Fibroblast of skin of right quadriceps (primary cell): ENCODE measurements at places on chromosomes 2 and 18.

GRCh38 chr2:98479959-98480524 is 35.4 kb downstream of the INPP4A start:
- DNase-seq: peak; percentile 68

- peak; percentile 32 for DNase-seq
Observed at GRCh38 chr2:136248242-136248641, 130.3 kb upstream of the CXCR4 start.

GRCh38 chr2:72896446-72896845 is 9.2 kb downstream of the SPR start:
- peak; percentile 54 for DNase-seq

DNA sequence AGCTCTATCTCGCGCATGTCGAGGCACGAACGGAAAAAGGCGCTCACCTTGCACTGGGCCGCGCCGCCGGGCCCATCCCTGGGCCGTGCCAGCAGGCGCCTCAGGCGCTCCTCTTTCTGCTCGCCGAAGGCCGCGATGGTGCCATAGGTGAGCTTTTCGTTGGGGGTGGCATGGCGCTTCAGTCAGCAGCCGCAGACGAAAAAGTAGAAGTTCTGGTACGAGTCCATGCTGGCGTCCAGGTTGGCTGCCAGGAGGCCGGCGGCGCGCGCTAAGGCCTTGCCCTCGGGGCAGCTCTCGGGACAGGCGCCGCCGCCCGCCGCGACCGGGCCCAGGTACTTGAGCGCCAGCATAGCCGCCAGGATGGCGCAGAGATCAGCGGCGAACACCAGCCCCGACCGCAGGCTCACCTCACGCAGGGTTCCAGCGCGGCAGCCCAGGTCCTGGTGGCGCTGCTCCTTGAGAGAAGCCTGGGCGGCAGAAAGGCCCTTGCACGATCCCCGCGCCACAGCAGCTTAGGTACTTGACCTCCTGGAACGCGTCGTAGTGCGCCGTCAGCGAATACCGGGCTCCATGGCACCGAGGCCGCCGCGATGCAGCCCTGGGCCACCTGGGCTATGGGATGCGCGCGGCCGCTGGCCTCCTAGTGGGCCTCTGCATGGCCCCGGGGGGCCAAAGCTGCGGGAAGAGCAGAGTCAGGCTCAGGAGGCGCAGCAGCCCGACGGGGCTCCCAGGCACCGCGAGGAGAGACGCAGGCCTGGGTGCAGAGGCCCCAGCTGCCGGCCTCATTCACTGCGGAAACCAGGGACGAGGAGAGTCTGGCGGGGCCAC is 12.8 kb downstream of the ALPG start:
- no peak for DNase-seq
